ENCODE measurements at places on chromosomes 1 and 21.
A peak's percentile ranks its signal among the peaks of the same experiment; 100 is the strongest.

DNA sequence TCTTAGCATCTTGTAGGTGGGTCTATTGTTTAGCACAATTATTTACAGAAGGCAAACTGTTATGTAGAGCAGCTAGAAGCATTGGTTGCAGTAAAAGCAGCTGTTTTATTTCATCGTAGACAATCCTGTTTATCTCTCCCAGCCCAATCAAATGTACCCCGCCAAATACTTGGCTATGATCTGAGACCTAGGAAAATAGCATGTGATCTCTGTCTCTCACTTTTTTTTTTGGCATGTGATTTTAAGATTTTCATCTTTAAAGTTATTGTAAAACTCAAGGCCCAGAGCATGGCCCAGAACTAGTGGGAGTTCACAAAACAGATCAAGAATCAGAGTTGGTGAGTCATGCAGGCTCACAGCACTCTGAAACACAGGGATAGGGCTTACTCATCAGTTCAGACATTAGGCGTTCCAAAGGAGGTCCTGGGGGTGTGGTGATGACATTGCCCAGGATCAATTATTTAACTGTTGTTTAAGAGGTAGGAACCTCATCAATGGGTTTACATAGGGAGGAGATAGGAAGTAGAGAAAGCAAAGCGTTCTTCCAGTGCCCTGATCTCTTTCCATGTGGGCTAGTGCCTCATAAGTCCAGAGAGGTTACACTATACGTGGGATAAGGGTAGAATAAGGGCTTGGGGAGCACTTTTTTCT is 40.2 kb downstream of the TBX19 start:
- no peak for DNase-seq

DNA sequence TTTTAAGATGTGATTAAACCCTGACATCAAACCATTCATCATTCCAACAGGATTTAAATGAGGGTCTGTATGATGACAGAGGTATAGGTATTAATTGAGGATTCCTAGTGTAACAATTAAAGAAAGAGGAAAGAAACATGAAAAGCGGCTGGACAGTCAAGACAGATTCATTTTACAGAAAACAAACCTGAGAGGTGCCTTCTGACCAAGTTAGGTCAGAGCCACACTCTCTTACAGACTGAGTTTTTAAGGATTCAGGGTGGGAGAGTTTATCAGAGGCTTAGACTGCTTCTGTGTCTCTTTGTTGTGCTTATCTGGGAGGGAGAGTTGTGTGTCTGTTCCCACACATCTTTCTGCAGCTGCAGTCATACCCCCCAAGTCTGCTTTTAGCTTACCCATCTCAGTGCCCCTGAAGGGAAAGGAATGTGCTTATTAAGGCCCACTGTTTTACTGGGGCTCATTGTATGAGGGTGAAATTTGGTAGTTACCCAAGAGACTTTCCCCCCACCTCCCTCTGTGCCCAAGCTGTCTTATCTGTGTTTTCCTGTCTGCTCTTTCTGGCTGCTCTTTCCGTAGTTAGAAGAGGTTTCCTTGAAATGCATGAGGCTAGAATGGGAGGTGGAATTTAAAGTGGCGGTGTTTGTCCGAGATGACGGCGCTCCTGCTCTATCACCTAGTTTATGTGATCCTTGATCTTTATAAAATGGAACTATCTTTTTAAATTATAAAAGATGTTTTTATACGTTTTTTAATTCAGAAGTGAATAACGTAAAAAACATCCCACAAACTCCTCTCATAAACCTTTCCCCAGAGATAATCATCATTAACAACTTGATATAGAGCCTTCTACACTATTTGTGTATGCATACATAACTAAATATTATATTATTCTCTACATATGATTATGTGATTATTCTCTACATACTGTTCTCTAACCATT is 96.0 kb upstream of the TNFSF4 start:
- no peak for DNase-seq

DNA sequence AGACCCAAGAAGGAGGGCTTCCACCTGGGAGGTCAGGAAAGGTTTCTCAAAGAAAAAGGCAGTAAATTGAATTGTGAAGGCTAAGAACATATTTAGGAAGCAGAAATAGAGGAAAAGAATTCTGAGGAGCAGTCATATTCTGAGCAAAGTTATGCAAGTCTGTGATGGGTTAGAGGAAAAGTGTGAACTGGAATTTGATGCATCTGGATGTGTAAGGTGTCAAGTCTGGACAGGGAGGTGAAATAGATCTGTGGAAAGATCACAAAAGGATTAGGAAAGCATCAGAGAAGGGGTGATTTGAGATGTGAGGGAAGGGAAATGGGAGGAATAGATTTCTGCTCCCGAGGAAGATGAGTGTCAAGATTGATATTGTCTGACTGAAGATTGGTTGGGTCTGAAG is 18.1 kb upstream of the PRDM2 start:
- no peak for DNase-seq

DNA sequence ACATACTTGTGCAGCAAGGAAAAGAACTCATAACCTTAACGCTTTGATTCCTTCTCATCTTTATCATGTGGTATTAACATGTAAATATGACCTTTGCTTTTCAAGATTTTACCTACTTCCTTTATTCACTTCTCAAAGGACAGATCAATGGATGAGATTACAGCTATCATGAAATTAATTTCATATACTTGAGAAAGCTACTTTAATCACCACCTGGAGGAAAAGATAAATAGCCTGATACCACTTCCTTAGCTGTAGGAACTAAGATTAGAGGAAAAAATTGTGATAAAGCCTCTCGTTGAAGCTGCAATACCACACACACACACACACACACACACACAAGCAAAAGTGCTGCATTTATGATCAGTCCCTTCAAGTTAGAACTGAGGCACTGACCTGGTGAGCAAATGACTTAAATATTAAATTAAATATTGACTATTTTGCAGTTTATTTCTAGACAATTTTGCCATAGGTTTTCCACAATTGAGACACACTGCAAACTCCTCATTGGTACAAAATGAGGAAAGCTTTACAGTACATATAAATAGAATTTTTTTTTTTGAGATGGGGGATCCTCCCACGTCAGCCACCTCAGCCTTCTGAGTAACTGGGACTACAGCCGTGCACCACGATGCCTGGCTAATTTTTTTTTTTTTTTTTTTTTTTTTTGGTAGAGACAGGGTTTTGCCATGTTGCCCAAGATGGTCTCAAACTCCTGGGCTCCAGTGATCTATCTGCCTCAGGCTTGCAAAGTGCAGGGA is 27.2 kb upstream of the DMRTB1 start:
- no peak for DNase-seq

DNA sequence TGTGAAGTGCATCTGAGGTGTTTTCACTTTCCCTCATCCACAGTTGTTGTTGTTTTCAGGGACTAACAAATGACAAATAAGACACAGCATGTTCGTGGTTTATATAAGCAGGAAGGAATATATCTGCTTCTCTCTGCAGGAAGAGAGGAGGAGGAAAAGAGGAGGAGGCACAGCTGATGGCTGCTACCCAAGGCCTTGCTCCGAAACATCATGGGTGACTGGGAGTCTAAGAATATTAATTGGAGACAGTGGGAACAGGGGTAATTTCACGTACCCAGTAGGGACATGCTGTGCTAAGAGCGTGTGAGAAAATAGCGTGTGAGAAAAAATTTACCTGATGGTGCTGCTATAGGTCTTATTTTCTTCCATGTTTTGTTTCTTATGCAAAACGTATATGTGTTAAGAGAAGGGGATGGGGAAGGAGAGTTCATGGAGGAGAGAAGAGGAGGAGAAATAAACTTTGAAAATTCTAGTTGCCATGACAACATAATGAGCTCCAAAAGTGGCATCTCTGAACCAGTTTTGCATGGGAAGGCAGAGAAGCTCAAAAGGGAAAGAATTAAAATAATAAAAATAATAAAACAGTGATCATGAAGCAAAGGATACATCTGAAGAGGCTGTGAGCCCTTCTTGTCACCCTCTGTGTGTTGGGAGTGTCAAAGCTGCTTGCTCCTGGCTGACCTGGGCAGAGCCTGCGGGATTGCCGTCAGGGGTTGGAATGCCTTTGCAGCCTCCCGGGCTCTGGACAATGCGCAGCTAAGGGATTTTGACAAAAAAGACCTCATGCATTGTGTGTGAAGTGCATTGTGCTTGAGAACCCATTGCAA is 192.0 kb downstream of the CACNA1E start:
- DNase-seq: no peak

GRCh38 chr1:61101536-61101935 is 19.2 kb downstream of the NFIA start:
- DNase-seq: no peak

DNA sequence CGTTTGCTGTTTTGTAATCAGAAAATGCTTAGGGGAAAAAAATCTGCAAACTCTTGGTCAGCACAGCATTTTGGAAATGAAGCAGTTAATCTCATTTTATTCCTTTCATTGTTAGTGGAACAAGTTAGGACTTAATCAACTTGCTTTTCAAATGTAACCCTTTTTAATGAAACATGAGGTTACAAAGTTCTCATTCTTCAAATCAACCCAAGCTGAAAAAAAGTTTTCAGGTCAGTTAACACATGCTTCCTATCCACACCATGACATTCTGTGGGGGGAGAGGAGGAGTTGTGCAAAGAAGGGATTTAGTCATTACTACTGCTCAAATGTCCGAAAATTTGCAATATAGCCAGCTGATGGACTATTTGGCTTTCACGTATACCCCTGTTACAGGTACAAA is 283.2 kb upstream of the LYPLAL1 start:
- no peak for DNase-seq

DNA sequence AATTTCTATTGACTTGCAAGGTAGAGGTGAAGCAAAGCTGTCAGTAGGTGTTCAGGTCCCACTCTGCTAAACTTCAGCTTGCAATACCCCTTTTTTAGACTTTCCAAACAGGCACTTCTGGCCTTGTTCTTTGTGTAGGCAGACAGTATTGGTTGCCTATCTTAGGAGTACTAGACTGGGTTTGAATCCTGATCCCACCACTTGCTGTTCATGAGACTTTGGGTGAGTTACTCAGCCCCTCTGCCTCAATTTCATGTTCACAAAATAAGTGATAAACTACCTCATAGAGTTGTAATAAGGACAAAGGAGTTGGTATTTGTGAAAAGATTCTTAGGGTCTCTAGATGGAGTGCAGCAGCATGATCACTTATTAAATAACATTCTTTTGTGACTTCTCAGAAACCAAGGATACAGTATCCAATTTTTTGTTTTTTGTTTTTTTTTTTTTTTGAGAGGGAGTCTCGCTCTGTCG is 5.2 kb downstream of the RCC1 start:
- DNase-seq: no peak

GRCh38 chr1:35554266-35555211 is 2.7 kb downstream of the KIAA0319L start:
- no peak for DNase-seq

- no peak for DNase-seq
These were observed 1.9 kb downstream of the OLIG1 start for GRCh38 chr21:33071770-33072306.

GRCh38 chr1:99122039-99122438 is 117.4 kb upstream of the PLPPR5 start:
- DNase-seq: no peak

DNA sequence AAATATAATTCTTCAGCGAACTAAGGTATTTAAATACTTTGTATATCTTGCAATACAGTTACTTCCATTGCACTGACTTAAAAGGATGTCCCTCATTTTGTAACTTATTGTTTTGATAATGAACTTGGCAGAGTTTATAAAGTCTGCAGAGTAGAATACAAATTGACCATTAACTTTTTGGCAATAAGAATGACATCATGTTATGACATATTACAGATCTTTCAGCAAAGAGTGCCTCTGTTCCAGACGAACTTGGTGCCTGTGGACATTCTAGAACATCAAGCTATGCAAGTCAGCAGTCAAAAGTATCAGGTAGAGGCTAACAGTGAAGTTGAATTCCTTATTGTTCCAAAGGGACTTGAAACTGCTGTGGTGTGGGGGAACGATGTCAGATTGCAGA is 32.9 kb downstream of the HENMT1 start:
- no peak for DNase-seq

GRCh38 chr21:44072111-44072510 is 35.1 kb upstream of the PWP2 start:
- DNase-seq: no peak

GRCh38 chr21:45892156-45892915 is 89.2 kb upstream of the COL6A1 start:
- DNase-seq: no peak

- DNase-seq: no peak
These were observed 373.4 kb upstream of the TMPRSS15 start for GRCh38 chr21:18776936-18777335.

DNA sequence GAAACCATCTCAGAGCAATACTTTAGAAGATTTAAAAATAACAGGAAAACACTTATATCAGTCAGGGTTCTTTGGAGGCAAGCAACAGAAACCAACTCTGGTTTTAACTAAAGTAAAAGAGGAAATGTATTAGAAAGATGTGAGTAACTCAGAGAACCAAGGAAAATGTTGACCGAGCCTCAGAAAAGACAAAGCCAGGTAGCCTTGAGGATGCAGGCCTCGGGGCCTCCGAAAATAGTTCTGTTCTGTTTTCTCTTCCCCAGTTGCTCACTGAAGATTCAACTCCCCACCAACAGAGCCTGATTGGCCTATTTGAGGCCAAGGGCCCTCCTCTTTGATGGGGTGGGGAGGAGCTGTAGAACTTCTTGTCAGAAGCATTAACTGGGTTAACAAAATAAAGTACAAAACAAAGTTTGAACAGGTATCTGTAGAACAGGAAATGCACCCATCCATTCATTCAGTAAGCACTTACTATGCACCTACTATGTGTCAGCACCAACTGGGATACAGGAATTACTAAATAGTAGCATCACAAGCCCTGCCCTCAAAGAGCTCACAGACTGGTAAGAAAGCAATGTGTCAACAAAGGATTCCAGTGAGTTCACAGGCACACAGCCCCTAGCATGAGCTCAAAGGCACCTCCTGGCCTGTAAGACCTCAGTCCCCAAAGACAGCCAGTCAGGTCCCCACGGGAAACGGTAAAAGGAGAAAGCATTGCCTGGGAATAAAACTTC is 12.6 kb downstream of the SLAMF8 start:
- DNase-seq: peak; percentile 41

- DNase-seq: peak; percentile 74
These were observed 642 bp downstream of the HCRTR1 start for GRCh38 chr1:31617916-31618746.

DNA sequence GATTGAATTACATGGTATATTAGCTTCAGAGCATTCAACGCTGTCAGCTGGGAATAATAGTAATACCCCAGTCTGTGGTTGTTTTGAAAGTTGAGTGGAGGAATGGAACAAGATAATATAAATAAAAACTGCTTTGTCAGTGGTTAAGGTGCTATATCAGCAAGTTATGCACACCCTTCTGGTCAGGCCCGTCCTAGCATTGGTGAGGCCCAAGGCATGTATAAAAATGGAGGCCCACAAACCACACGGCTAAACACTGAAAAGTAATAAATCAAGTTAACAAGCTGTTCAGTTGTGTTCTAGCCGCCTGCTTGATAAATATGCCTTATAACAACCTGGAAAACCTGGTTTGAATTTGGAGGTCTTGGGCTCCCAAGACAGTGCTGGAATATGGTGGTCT is 77.4 kb downstream of the PSMG1 start:
- DNase-seq: no peak

Data from germinal center (tissue), 1 donor.